ENCODE measurements at places on chromosomes 2 and 18. TPM values are rescaled to one million over a fixed set of nuclear protein-coding genes. Genes with fewer than 3 reads are reported as not detected.

GRCh38 chr2:135159191-135159590, 107.1 kb downstream of the RAB3GAP1 start:
- no peak for DNase-seq

Gene ALK
- total RNA-seq = not detected

- no peak for DNase-seq
These were observed at the start of gene IHH for GRCh38 chr2:219060821-219061791. IHH (minus strand) TSS chr2:219060921; CDS start chr2:219060467, 454 bp downstream.

- DNase-seq = no peak
These were observed 129.0 kb upstream of the FOSL2 start for GRCh38 chr2:28263690-28264089.

DNA sequence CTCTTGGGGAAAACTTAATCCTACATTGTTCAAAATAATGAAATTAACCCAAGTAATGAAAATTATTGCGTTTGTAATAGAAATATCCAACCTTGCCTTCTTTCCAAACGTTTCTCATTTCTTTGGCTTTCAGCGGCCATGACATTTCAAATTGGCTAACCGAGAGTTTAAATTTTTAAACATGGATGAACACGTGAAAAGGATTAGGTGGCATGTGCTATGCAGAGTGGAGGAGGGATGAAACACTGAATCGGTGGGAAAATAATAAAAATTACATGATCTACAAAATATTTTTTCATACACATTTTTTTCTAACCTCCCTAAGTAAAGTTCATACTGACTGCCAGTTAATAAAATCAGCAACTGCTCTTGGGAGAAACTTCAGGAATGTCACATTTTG, 728.4 kb upstream of the PKDCC start:
- no peak for DNase-seq

DNA sequence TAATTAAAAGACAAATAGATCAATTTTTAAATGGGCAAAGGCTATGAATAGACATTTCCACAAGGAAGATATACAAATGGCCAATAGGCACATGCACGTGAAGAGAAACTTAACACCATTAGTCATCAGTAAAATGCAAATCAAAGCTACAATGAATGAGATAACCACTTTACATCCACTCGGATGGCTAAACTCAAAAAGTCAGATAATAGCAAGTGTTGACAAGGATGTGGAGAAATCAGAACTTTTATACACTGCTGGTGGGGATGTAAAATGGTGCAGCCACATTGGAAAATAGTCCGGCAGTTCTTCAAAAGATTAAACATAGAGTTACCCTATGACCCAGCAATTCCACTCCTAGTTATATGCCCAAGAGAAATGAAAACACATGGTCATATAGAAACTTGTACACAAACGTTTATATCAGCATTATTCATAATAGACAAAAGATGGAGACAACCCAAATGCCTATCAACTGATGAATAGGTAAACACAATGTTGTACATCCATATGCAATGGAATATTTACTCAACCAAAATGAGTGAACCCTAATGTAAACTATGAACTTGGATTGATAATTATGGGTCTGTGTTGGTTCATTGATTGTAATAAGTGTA, 51.1 kb downstream of the SMAD7 start:
- no peak for DNase-seq

Gene CPO
- 1.2 TPM for total RNA-seq
